ENCODE measurements at places on chromosomes 7 and 10.
A peak's percentile ranks its signal among the peaks of the same experiment; 100 is the strongest.

- DNase-seq = no peak
These were observed 381.0 kb downstream of the CALN1 start for GRCh38 chr7:72030994-72031667.

- DNase-seq = no peak
These were observed 137.4 kb downstream of the FAM53B start for GRCh38 chr10:124606822-124607221.

DNA sequence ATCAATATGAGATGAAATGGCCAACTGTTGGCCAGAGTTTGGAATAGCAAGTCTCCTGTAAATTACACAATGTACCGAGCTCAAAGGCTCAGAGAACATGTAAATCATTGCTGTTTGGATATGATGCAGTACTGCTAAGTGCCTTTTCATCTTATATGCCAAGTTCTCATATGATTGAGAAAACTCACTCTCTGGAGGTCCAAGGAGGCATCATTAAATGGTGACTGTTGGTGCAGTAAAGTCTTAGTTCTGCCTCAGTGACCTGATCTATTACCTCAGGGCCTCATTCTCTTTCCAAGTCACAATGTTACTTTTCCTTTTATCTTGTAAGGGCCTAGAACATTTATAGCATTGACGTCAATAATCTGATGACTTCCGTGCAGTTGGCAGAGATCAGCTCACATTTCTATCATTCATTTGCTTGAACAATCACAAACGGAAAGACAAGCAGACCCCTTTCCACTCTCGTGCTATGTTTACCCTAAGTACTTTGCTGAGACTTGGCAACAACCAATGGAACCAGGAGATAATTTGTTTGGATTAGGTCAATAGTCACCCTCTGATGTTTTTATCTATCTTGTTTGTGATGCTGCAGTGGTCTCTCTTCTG is 32.6 kb upstream of the PDK4 start:
- DNase-seq = no peak

DNA sequence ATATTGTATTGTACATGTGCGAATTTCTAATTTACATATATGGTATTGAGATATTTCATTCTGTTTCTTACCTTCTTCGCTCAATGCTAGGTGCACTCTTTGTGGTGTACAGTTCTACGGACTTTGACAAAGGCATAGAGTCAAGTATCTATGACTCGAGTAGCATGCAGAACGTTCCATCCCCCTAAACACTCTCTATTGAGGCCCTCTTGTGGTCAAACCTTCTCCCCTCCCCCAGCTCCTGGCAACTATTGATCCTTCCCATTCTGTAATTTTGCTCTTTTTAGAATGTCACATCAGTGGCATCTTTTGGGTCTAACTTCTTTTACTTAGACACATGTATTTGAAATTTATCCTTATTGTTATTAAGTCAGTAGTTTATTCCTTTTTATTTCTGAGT is 30.7 kb upstream of the GDF10 start:
- no peak for DNase-seq

GRCh38 chr7:128665057-128665456 is 7.0 kb upstream of the GARIN1A start:
- DNase-seq = no peak

DNA sequence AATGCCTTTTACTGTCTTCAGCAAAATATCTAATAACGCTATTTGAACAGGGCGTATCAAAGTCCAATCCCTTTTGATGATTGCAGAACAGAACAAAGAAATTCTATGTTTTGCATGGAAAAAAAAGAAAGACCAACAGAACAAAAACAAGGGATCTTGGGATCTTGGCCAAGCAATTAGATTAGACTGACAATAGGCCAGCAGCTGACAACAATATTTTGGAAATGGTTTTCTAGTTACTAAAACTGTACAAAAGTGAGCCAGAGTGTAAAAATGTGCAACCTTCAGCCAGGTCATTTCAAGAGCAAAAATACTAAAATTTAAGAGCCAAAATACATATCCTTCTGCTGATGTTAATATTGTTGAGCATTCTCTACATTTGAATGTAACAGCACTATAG is 716.5 kb upstream of the KCND2 start:
- DNase-seq = no peak

- DNase-seq = no peak
These were observed 535.1 kb downstream of the PTPRN2 start for GRCh38 chr7:158052381-158053060.

DNA sequence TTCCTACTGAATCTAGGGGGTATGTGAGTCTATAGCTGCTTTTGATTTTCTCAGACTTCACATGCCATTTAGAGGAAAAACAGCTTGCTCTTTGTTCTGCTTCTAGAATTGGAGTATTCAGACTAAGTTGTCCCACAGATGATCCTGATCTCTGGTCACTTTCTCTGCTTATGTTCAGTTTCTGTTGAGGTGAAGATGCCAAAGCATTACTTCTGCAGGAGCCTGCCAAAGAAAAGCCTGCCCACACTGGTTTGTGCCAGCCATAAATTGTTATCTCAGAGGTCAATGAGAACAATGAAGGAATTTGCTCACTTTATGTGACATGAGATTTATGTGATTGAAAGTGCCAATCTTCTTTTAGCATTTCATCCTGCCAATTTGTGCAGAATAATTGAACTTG is 163.6 kb downstream of the CDK14 start:
- no peak for DNase-seq

DNA sequence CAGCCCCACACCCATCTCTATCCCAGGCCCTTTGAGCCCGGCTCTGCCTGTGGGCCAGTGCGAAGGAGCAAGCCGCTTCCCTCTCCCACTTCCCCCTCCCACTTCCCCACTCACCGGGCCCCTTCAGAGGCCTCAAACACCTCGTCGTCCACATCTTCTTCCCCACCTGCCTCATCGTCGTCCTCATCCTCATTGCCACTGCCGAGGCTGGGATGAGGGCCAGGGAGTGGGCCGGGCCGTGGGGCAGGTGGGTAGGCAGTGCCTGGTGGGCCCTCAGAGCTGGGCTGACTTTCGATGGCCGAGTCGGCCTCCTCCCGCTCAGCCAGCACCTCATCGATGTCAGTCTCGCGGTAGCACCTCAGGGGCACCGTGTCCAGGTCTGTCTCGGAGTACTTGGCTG is 3.8 kb downstream of the PSD start:
- DNase-seq = no peak

DNA sequence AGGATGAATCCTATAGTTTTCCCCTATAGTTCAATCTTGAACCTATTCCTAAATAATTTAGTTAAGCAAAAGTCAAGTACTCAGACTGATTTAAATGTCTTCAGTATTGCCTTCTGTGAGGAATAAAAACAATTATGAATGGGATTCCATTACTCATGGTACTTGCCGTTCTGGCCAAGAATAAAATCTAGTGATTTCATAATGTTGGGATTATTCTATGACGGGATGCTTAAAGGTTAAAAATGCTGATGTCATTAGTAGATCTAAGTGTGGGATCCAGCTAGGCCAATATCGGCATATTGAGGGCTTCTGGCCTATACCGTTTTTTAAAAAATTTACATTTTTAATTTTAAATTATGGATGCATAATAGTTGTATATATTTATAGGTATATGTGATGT is 5.3 kb downstream of the BPGM start:
- no peak for DNase-seq

DNA sequence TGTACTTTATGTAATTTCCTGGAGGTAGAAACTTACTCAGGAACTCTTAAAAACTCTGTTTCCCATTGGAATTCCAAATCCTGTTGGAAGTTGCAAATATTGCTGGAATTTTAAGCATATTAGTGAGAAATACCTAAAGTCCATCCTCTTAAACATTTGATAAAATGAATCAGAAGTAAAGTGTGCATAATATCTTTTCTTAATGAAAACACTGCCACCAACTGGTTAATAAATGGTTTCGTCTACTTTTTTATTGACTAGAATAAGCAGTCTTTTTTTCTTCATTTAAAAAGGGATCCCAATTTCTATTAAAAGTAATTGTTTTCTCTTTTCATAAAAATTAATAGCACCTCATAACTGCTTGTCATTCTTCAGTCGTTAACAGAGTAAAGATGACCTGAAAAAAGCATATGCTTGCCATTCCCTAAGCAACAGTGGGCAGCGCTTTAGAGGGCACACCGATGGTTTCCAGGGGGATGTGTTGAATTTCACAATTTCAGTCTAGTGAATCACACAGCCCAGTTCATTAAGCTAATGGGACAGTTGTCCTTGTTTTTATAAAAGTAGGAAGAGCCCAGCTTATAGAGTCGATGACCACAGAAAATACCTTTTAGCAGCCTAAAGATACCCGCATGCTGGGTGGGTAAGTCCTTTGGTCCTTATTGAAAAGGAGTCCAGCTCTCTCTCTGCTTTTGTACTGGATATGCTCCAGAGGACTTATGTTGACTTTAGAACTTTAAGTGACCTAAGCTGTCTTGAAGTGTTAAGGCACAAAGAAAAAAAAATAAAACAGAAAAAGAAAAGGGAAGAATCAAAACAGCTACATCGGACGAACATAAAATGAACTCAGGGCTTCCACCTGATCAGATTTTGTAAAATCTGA is 28.5 kb downstream of the NPS start:
- DNase-seq = no peak

DNA sequence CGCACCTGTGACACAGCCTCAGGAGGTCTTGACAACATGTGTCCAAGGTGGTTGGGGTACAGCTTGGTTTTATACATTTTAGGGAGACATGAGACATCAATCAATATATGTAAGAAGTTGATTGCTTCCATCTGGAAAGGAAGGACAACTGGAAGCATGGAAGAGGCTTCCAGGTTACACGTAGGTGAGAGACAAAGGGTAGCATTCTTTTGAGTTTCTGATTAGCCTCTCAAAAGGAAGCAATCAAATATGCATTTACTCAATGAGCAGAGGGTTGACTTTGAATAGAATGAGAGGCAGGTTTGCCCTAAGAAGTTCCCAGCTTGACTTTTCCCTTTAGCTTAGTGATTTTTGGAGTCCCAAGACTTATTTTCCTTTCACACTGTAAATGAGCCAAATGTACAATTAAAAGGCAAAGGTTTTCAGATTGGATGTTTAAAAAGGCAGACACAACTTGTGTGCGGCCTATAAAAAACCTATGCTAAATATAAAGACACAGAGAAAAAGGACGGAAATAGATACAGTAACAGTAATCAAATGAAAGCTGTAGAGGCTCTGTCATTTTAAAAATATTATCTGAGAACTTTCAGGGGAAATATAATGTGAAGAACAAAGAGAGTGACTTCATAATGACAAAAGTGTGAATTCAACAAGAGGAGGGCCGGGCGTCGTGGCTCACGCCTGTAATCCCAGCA is 65.7 kb upstream of the LANCL2 start:
- no peak for DNase-seq

DNA sequence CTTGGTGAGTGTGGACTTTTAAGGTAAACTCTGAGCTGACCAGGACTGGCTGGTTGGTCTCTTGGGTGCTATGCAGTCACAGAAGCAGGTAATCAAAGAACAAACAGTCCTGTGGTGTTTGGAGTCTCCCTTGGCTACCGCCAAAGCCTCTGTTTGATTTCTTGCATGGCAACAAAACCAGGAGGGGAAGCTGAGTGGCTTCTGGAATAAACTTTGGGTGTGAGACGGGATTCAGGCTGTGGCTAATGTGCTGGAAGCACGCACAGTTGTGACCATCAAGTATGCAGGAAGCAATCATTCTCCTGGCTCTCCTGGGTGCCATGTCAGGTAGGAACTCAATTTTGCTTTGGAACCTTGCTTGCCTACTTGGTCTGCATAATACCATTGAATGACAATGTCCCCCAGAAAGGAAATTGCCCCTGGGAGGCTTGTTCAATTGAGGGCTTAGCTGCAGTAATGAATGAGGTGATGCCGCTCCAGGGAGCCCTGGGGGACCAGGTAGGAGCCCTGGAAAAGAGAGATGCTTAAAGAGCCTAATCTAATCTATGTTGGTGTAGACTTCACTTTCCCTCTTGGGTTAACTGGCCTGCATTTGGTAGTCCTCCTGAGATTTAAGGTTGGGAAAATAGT is at the start of gene CDHR3:
CDHR3 (plus strand) TSS at position 227 of the 630 bp plus-strand sequence; CDS start at position 282, 55 bp downstream.
- no peak for DNase-seq

- peak; percentile 77 for DNase-seq
These were observed 1.5 kb downstream of the PTPN12 start for GRCh38 chr7:77538281-77539212.

DNA sequence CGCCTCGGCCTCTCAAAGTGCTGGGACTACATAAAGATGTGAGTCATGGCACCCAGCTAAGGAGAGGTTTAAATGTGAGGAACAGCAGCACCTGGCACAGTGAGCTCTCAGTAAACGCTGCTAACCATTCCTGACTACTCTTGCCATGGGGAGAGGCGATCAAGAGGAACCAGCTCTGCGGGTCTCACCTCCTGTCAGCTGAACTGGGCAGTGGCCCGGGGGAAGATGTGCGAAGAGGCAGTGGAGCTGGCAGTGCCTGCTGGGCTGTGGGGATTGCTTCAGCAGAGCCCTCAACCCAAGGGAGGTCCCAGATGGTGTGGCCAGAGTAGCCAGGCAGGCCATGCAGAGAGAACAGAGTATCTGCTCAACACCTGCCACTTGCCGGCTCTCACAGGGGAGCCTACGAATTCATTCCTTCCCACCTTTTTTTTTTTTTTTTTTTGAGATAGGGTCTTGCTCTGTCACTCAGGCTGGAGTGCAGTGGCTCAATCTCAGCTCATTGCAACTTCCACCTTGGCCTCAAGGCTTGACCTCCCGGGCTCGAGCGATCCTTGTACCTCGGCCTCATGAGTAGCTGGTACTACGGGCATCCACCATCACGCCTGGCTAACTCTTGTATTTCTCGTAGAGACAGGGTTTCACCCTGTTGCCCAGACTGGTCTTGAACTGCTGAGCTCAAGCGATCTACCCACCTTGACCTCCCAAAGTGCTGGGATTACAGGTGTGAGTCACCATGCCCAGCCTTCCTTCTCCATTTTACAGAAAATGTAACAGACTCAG is 6.8 kb downstream of the POLM start:
- no peak for DNase-seq

- DNase-seq = no peak
These were observed 17.4 kb downstream of the CPA1 start for GRCh38 chr7:130397758-130398073.

- DNase-seq = no peak
These were observed 5.5 kb downstream of the SMARCD3 start for GRCh38 chr7:151243045-151243349.

GRCh38 chr7:20146451-20146850 is 70.7 kb downstream of the MACC1 start:
- peak; percentile 47 for DNase-seq

GRCh38 chr7:123260428-123260960 is 60.7 kb upstream of the SLC13A1 start:
- DNase-seq = no peak

GRCh38 chr10:86671985-86672710 is 3.8 kb downstream of the LDB3 start:
- DNase-seq = no peak

DNA sequence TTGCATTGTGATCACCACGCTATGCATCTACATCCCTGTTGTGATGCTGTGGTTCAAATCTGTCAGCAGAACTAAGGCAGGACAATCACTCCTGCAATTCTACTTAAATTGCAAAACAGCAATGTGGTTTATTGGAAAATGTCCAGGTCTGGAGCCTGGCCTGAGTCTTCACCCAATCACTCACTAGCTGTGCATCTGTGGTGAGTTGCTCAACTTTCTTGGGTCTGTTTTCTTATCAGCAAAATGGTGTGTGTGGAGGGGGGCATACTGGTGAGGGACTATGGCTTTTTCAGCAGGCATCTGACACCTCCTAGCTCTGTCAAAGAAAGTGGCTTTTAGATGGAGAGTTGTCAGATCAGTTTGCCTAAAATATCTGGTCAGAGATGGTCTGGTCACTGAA is 108.3 kb upstream of the FEZF1 start:
- DNase-seq = peak; percentile 46

GRCh38 chr10:97318772-97319651 is at the start of gene FRAT1:
TSS of gene FRAT1 (plus strand) at chr10:97319271. CDS start at chr10:97319454, 183 bp downstream.
- DNase-seq = peak; percentile 82
